Stimulated activated CD4-positive, alpha-beta T cell treated with anti-CD3 and anti-CD28 coated beads, Interleukin-12 subunit alpha, Interleukin-12 subunit beta, amount 100 ng/mL, for 24 hours (primary cell): ENCODE measurements at places on chromosomes 5 and 9.
A peak's percentile ranks its signal among the peaks of the same experiment; 100 is the strongest.

- DNase-seq, result no peak
These were observed 105.1 kb downstream of the PHF2 start for GRCh38 chr9:93681269-93682154.

- DNase-seq, result peak; percentile 28
These were observed 238.1 kb downstream of the ROR2 start for GRCh38 chr9:91711755-91712601.

- DNase-seq, result peak; percentile 76
These were observed 134.8 kb downstream of the KCNIP1 start for GRCh38 chr5:170638454-170639220.

GRCh38 chr9:16268067-16268881, 602.2 kb downstream of the BNC2 start:
- DNase-seq, result no peak
